GM23248 (cell line): ENCODE measurements at places on chromosomes 12 and 14. TPM values are rescaled to one million over a fixed set of nuclear protein-coding genes. Genes with fewer than 3 reads are reported as not detected.

The SERPINA5 gene
- not detected in 2 replicates for total RNA-seq

The RD3L gene
- total RNA-seq: not detected in 2 replicates

The TPH2 gene
- total RNA-seq: not detected in 2 replicates

The FAM181A gene
- total RNA-seq: not detected in 2 replicates

The ZFYVE1 gene
- 16.4 and 18.3 TPM in 2 replicates for total RNA-seq

The TMEM30B gene
- total RNA-seq: 1.3 and 1.7 TPM in 2 replicates

The GPR84 gene
- not detected in 2 replicates for total RNA-seq

The IL22 gene
- total RNA-seq: not detected in 2 replicates

The BCL2L14 gene
- not detected in 2 replicates for total RNA-seq

The STAC3 gene
- total RNA-seq: 0.32 and 1.3 TPM in 2 replicates

The KITLG gene
- 98.4 and 146 TPM in 2 replicates for total RNA-seq

The GALC gene
- total RNA-seq: 20.9 and 24.0 TPM in 2 replicates

The VWF gene
- total RNA-seq: not detected in 2 replicates

The GALNT6 gene
- 9.4 and 22.4 TPM in 2 replicates for total RNA-seq

The ZDHHC22 gene
- total RNA-seq: not detected in 2 replicates

The LRP1-AS gene
- total RNA-seq: not detected in 2 replicates

The CLEC4E gene
- not detected in 2 replicates for total RNA-seq

The SMCO2 gene
- total RNA-seq: not detected in 2 replicates
